Activated CD8-positive, alpha-beta memory T cell treated with anti-CD3 and anti-CD28 coated beads for 1 hour (primary cell): ENCODE measurements at places on chromosomes 12 and 14.

- no peak for DNase-seq
Measured at GRCh38 chr12:113040722-113041171, 15.8 kb upstream of the DTX1 start.

DNA sequence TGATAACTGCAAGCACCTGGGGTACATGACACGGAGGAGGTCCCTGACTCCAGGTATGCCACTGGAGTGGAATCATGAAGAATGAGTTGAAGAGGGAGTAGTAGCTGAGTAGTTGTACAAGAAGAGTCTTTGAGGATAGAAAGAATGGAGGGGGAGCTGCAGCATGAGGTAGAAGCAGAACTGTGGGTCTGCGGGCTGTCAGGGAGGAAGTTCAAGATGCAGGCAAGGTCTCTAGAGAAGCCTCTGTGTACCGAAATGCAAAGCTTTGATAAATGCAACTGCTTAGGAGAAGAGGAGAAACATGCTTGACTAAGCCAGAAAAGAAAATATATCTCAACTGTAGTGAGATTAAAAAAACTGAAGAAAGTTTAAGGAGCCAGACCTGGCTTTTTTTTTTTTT is 91.5 kb downstream of the CPNE8 start:
- no peak for DNase-seq

DNA sequence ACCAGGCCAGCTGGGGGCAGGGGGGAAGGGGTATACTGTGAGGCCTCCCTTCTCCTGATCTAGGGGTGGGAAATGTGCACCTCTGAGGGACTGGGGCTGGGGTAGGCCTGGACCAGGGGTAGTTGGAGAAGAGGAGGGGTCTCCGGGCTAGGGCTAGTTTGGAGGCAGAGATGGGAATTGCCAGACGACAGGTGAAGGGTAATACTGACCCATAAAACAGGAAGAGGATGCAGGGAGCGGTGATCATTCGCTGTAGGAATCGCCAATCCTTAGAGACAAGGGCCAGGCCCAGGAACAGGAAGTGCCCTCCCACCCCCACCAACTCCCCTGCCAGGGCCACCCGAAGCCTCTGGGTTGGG is 4.4 kb downstream of the SLC22A17 start:
- no peak for DNase-seq

DNA sequence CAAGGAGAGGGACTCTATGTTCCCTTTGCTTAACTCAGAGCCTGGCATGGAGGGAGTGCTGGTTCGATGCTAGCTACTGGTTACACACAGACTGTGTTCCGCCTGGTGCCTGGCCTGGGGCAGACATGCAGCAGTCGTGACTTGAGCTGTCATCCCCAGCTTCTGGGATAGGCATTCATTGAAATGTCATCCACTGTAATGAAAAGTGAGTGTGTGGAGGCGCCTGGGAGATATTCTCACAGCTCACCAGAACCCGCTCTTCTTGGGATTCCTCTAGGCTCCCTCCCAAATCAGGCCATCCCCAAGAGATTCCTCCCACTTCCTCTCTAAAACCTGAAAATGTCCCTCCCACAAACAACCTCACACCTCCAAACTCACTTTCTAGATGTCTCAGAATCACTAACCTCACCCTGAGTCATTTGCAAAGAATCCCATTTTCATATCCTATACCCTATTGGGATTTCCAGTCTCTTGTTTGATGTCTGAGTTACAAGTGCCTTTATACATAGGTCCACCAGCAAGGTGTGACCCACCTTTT is 82.8 kb downstream of the CRACR2A start:
- no peak for DNase-seq

DNA sequence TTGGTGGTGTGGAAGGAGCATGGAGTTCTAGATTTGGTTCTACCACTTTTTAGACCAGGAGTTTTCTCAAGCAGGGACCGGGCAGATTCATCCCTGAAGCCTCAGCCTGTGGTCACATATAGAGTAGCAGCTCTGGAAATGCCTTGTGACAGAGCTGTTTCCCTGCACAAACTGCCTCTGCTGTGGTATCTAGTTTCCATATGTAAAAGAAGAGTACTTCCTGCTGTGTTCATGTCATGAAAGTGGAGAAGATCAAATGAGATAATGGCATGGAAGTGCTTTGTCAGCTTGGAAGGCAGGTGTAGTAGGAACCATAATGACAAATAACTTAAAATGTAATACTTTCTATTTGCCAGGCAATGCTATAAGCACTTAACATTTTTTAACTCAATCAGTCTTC is 26.1 kb downstream of the OTUB2 start:
- DNase-seq, result no peak

- DNase-seq, result no peak
Measured at GRCh38 chr12:102095677-102096263, 24.1 kb downstream of the NUP37 start.

GRCh38 chr12:26891704-26892103 is 46.1 kb downstream of the INTS13 start:
- no peak for DNase-seq

DNA sequence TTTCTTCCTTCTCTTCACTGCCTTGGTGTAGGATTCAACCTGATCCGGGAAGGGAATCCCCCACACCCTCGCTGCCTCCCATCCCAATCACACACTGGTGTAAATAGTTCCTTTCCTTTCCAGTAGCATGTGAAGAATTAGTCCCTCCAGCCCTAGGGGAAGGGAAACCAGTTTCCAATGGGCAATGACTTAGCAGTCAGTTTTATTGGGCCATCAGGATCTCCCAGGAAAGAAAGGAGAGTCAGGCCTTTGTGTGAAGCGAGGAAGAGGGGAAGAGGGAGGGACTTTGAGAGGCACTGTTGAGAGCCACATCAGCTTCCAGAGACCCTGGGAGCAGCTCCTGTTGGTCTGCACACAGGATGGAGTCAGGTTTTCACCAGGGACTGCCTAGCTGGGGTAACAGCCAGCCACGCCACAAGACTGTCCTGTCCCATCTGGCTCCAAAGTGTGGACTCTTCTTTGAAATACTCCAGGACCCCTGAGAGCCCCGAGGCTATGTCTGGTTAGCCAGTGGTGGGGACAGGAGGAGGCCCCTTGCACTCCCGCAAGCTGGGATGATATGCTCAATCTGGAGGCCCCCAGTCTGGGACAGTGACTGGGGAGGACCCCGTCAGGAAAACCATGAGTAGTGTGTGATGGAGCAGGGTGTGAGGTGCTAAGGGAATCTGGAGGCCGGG is 27.9 kb downstream of the MOAP1 start:
- DNase-seq, result no peak

- no peak for DNase-seq
Measured at GRCh38 chr12:5332551-5332950, 99.4 kb upstream of the NTF3 start.

GRCh38 chr12:64042911-64043310 is 179.2 kb downstream of the KICS2 start:
- DNase-seq, result no peak

- no peak for DNase-seq
Measured at GRCh38 chr12:12533238-12533829, 29.3 kb downstream of the DUSP16 start.

DNA sequence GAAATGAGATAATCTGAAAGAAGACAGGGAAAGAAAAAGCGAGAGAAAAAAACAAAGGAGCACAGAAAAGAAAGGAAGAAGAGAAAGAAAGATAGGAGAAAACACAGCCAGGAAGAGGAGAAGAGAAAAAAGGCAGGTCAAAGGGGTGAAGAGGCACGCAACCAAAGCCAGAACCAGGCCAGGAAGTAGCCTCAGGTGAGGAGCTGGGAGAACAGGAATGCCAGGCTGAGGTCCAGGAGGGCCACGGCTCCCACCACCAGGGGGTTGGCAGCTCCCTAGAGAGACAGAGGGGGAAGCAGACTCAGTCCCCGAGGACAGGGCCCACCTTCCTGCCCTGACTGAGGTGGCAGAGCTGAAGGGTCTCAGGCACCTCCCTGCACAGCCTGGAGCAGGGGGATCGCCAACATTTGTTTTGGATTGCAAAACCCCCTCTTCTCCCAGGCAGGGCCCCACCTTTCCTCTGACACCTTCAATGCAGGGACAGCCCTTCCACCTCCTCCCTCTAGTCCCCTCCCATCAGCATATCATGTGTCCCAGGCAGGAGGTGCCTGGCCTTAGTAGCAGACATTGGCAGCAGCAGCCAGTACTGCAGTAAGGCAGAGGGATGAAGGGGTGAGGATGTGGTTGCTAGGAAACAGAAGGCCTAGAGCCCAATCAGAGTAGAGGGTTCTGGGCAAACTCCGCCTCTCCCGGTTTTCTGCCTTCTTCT is 2.0 kb upstream of the AP1G2 start:
- DNase-seq, result no peak

DNA sequence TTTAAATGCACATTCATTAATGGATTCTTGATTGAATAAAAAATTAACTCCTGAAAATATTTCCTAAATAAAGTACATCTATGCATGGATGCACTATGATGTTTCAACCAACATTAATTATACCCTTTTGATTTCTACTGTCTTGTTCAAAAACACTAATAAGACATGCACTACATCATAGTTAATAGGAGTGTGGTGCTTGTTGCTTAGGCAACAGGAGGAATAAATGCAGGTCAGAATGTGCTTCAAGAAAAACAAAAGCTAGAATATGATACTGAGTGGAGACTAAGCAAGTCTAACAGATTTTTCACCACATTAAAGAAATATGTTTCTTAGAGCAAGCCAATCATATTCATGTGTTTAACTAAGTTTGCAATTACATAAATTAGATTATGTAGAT is 495.8 kb upstream of the GARIN6 start:
- no peak for DNase-seq
